ENCODE measurements at places on chromosomes 12 and 14.

- DNase-seq, result no peak
These were observed 221.3 kb upstream of the TMEM260 start for GRCh38 chr14:56358275-56358674.

DNA sequence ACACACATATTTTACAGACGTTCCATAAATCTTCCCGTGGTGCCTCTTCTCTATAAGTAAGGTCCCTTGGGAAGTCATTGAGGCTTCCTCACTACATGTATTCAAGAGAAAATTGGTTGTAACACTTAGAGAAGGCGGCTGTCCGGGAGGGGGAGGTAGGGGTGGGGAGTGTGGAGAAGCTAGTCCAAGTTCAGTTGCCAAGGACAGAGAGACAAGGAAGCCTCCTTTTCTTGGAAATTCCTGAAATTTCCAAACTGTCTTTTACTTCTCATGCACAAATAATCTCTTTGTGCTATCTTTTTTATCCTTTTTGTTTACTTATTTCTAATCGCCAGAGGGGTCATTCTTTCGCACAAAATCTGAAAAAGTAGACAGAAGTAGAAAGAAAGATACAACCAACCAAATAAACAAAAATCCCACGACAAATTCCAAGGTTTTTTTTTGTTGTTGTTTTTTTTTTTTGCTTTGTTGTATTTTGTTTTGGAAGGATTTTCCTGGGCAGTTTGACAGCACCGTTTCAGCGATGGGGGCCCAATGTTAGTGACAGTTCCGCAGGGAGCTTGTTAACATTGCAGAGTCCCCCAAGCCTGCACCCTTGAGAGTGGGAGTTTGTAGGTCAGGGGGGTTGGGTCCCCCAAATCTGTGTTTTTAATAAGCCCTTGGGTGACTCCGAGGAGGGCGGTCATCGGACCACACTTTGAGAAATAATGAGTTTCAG lies 45.2 kb downstream of the MAP1LC3B2 start:
- no peak for DNase-seq

- no peak for DNase-seq
These were observed 31.2 kb downstream of the CREBL2 start for GRCh38 chr12:12642916-12643315.

DNA sequence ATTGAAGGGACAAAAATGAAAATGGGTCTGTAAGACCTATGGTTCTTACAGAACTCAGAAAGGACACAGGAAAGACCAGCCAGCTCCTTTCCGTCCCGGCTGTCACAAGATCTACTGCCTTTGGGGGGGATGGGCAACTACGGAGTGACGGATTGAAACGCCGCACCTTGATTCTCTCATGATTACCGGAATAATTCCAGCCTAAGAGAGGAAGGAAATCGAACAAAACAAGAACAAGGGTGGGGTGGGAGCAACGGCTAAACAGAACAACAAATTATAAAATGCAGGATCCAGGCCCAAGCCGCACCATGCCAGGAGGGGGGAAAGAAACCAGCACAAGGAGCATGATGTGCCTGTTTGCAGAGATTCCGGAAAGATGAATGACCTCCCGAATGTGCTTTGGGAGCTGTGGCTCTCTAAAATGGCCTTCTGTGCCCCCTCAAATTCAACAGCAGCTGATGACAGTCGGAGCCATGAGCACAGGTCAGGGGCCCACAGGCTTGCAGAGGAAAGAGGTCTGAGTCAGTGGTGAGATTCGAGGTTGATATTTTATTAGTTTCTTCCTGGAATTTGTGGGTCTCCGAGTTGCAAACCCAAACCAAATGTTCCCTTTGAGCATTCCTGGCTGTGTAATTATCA lies 72.1 kb downstream of the SPRING1 start:
- no peak for DNase-seq

GRCh38 chr14:37746140-37746832 lies 150.9 kb downstream of the TTC6 start:
- DNase-seq, result no peak

DNA sequence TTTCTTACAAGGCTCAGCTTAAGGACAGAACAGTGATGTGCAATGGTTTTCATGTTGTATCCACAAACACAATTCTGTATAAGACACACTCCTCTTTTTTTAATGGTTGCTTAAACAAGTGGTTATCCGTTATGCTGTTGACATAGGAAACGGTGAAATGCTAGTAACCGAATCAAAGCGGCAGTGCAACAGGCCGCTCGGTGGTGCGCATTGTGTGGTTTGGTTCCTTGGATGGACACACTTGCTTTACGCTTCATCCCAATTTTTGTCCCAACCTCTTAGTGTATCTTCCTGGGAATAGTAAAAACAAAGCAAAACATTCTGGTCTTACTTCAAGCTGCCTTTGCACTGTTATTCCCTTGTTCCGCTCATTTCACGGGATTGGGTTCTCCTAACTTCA lies 650 bp upstream of the PTGER2 start:
- no peak for DNase-seq

DNA sequence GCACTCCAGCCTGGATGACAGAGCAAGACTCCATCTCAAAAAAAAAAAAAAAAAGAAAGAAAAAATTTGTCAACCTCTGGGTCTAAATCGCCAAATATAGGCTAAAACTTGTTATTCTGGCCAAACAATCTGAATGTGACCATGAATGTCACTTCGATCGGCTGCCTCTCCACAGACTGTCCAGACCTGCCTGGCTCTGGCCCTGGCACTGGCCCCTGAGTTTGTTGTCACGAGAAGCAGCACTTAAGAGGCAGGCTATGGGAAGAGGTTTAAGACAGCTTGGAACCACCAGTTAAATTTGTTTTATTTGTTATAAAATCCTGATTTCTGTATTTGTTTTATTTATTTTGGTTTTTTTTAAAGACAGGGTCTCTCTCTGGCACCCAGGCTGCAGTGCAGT lies 14.5 kb downstream of the WSB2 start:
- no peak for DNase-seq

DNA sequence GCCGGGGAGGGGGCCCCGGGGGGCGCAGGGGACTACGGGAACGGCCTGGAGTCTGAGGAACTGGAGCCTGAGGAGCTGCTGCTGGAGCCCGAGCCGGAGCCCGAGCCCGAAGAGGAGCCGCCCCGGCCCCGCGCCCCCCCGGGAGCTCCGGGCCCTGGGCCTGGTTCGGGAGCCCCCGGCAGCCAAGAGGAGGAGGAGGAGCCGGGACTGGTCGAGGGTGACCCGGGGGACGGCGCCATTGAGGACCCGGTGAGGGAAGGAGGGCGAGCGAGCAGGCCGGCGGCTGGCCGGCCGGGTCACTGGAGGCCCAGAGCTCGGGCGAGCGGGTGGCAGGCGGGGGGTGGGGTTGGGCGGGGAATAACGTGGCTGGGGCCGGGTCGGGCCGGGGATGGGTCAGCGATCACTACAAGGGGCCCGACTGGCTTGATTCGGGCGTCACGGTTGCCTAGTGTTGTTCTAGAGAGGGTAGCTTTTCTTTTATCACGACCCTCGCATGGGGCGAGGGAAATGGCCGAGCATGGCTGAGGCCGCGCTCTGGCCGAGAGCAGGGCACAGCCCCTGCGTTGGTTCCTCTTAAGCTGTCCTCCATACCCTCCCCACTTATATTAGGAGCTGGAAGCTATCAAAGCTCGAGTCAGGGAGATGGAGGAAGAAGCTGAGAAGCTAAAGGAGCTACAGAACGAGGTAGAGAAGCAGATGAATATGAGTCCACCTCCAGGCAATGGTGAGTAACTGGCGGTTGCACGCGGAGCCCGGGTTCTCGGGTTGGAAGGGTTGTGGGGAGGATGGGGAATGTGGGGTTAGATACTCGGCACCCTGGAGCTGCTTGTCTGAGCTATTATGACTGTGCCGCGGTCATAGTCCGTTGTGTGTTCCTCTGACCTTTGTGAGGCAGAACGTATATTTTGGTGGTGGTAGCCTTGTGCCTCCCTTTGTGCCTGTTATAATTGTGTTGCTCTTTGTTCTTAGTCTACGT lies 603 bp downstream of the PABPN1 start:
- no peak for DNase-seq

GRCh38 chr14:29282169-29282568 lies 515.6 kb downstream of the FOXG1 start:
- DNase-seq, result no peak

GRCh38 chr12:68240079-68240478 lies 13.3 kb downstream of the IL22 start:
- DNase-seq, result peak; percentile 91

DNA sequence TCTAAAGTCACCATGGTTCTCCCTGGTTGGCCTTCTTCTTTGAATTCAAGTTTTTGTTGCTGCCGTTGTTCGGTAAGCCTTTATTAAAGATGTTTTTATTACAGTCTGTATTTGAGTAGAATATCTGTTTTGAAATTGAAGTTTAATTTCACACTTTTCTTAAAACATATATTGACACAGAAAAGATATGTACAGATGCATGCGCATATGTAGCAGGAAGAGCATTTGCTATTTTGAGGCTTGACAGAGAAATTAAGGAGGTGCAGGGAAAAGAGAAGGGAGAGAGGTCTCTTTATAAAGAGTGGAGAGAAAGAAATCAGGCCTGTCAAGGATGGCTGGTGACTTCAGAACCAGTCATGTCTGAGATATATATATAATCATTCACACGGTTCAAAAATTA lies 46.0 kb upstream of the TRIM9 start:
- no peak for DNase-seq

GRCh38 chr12:75207338-75208083 lies 2.1 kb downstream of the KCNC2 start:
- DNase-seq, result no peak

DNA sequence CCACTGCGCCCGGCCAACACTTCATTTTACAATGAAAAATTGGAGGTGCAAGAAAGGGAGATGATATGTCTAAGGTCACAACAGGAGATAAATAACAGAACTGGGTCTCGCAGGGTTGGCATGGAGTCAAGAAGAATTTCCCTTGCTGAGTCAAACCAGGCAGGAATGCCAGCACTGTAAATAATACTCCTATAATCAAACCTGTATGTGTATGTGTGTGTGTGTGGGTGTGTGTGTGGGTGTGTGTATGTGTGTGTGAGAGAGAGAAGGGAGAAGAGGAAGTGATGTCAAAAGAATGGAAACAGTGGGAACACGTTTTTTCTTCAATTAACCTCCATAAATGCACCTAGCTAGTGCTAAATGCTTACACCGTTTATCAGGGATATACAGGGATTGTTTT lies 70.4 kb downstream of the TMEM116 start:
- no peak for DNase-seq

DNA sequence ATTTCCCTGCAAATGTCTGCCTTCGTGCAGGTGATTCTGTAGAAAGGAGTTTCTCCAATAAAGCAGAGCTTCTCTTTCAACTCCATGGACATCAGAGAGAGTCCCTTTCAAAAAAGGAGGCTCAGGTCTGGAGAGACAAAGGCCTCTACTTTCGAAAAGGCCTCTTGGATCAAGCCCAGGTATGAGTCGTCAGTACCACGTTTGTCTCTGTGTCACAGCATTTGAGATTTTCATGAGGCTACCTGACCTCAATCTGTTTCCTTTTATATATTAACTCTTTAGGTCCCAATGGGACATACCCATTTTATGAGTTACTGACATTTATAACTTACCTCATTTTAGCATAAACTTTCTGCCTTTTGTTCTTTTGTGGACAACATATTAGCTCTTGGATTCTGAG lies 290.8 kb downstream of the RPAP3 start:
- no peak for DNase-seq

GRCh38 chr12:89345830-89346740 lies 6.2 kb downstream of the DUSP6 start:
- DNase-seq, result no peak

- no peak for DNase-seq
These were observed 156.8 kb downstream of the ERC1 start for GRCh38 chr12:1147821-1148220.

GRCh38 chr14:77805706-77806105 lies 5.8 kb downstream of the ADCK1 start:
- no peak for DNase-seq
